AG04450 (cell line): ENCODE measurements at places on chromosomes 2 and 18.

DNA sequence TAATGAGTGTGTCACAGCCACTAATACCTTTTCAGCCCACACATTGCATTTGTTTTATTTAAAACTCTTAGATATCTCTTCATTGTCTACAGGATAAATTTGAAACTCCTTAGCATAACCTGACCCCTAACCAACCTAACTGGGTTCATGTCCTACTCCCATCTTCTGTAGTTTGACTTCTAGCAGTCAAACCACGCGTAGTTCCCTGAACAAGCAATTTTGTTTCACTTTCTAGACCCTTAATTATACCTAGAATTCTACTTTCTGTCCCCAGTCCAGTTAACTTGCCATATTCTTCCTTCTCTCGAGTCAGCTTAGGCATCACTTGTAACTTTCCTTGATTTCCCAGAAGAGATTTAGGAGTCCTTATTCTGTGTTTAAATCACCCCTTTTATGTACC lies 55.1 kb downstream of the RBBP8 start:
- no peak for DNase-seq

DNA sequence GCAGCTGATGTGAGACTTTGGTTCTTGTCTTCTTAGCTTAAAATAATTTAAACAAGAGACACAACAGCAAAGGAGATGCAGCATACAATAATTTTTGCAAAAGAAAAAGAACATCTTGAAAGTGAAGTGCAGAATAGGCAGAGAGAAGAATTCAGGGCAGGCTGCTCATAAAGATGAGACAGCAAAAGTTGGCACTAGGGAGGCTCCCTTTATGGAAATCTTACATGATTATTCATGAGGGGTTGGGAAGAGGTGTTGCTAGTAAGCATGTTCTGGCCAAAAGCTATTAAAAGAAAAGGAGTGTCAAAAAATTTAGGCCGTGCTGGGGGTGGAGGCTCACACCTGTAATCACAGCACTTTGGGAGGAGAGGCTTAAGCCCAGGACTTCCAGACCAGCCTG lies 4.2 kb upstream of the ALPP start:
- no peak for DNase-seq

DNA sequence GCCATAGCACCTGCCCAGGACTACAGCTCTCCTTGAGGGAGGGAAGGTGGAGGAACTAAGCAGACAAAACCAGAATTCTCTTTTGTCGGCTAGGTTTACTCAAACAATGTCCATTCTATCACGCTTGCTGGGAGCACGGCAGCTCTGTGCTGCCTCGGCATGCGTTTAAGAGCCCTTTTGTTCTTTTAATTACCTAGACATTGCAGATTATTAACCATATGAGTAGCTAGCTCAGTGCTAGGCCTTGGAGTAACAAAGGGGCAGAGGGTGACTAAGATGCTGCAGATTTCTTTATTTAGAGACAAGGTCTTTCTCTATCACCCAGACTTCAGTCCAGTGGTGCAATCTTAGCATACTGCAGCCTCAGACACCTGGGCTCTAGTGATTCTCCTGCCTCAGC lies 11.1 kb downstream of the MSGN1 start:
- no peak for DNase-seq

GRCh38 chr2:221322741-221323140 lies 249.4 kb downstream of the EPHA4 start:
- DNase-seq = no peak

GRCh38 chr2:237148624-237149023 lies 62.9 kb downstream of the COPS8 start:
- DNase-seq = no peak

DNA sequence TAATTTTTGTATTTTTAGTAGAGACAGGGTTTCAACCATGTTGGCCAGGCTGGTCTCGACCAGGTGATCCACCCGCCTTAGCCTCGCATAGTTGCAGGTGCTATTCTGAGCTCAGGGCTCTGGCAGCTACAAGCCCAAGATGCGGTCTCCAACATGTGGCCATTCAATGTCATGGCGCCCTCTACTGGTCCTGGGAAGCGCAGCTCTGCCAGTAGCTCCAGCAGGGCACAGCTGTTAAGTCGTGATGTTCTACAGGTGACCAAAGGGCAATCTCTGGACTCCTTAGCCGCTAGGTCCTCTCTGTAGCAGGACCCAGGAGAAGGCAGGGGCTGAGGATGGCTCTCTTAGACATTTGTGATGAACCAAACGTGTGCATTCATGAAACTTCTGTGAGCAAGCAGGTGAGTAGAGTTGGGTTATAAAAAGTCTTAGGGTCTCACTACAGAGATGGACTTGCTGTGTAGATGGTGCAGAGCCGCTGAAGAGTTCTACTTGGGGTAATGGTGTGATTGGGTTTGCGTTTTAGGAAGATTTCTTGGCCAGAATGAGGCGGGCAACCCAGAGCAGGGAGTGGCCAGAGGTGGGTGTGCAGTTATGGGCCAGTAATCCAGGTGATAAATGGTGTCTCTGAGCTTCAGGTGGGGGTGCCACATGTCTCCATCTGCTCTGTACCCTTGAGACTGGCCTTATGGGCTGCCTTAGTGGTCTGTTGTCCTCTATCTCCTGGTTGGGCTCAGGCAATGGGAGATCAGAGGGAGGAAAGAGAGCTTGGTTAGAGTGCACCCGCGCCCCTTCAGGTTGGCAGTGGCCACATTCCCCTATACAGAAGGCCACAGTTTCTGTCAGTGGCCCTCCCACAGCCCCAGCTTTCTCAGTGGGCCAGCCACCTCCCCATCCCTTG lies 31.0 kb downstream of the IL37 start:
- peak; percentile 50 for DNase-seq
